NCI-H1092 (cell line): ENCODE measurements at places on chromosomes 7 and 10.

DNA sequence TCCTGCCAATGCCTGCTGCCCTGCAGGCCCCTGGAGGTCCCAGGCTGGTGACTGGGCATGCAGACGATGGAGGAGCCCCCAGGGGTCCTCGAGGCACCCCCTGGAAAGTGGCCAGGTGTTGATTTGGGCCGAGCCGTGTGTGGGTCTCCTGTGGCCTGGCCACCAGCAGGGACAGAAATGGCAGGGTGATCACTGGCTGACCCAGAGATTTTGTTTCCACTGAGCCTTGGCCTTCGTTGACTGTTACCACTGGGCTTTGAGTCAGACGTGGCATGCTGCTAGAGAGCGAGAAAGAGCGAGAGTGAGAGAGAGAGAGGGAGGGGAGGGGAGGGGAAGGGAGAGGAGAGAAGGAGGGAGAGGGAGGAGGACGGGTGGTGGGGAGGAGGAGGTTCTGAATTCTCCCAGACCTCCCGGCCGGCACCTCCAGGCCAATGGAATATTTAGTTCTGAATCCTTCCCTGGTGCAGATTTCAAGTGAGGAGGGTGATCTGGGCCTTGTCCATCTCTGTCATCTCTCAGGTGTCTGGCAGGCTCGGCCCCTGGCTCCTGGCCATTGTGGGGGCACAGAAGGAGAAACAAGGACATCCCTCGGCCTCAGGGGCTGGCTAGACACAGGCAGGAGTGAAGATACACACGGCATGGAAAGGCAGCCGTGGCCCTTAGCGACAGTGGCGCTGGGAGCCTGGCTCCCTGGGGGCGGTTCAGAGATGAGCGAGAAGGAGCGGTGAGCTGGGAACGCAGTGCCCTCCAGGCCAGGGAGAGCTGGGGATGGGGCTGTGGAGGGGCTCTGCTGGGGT lies 58.2 kb downstream of the GLRX3 start:
- DNase-seq, result no peak

DNA sequence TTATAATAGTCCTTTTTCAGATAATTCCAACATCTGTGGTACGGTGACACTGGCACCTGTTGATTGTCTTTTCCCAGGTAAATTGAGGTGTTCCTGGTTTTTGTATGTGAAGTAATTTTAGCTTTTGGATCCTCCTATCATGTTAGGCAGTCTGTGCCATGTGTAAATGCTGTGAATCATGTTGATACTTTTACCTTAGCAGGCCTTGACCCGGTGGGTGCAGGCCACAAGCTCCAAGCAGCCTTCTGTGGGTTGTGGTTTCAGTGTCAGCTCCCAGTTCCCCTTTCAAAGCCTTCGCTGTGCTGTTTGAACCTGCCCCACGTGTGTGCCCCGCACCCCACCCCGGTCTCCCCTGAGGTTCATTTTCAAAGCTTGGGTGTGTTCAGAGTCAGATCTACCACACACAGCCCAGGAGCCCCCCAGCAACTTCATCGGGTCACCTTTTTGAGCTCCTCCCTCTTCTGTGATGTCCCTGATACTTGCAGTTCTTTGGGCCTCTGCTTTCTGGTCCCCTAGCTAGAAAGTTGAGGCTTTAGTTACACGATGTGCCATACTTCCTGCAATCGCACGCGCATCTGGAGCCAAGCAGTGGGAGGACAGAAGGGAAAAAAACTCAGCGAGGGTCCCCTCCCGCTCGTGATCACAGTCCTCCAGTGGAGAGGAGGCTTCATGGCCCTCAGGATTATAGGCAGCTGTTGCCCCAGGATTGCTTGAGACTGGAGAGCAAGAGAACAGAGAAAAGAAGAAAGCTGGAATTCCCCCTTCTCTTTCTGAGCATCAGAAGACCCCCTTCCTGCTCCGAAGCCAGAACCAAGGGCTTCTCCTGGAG lies 8.7 kb upstream of the BHLHA15 start:
- DNase-seq, result no peak

GRCh38 chr7:140425718-140426117 lies 21.9 kb downstream of the RAB19 start:
- DNase-seq, result no peak

GRCh38 chr10:5023177-5023805 lies 19.6 kb upstream of the AKR1C2 start:
- DNase-seq, result no peak

- DNase-seq, result no peak
These were observed 34.0 kb downstream of the FAM20C start for GRCh38 chr7:226281-226895.

GRCh38 chr10:35387768-35388167 lies 51.5 kb downstream of the CCNY start:
- no peak for DNase-seq

- DNase-seq, result no peak
These were observed 22.8 kb downstream of the GLI3 start for GRCh38 chr7:42214060-42214679.

DNA sequence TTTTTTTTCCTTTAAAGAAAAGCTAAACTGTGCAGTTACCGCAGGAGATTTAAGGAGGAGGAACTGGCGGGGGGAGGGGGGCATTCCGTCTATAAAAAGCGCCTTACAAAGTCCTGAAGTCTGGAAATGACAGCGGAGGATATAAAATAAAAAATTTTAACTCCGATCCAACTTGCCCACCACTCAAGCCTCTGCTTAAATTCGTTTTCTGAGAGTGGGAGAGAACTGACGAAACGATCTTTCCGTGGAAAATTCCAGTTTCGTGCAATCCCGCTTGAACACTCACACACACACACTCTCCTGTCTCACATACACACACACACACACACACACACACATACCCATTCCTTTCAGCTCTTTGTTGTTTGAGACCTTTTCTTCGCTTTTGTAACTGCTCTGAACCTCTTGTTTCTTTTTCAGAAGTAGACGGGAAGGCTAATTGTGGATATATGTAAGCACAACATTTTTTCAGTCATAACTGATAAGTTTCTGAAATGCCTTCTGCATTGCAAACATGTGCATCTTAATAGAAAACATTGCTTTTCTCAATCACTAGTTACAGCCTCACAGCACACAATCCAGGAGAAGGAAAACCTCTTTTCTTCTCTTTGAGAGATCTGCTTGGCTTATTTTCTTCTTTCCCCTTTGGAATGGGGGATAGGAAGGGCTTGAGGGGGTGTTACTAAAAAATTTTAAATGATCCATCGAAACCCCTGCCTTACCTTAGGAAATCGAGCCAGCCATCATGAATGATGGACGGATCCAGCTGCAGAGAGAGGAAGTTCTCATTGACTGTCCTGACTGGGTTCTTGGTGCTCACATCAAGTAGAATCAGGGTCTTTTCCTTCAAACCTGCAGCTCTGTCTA lies 628 bp downstream of the HPSE2 start:
- no peak for DNase-seq

DNA sequence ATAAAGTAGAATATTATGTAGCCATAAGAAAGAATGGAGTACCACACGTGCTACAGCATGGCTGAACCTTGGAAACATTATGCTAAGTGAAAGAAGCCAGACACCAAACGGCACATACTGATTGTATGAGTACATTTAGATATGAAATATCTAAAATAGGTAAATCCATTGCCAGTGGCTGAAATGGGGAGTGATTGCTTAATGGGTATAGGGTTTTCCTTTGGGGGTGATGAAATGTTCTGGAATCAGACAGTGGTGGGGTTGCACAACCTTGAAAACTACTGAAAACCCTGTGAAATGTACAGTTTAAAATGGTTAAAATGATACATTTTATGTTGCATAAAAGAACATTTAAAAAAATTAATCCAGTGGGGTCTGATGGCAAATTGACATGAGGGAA lies 667.9 kb downstream of the AUTS2 start:
- DNase-seq, result no peak

- no peak for DNase-seq
These were observed 21.3 kb downstream of the TSPAN15 start for GRCh38 chr10:69472544-69472943.

GRCh38 chr10:120607016-120607709 lies 150.1 kb downstream of the PLPP4 start:
- DNase-seq, result no peak

DNA sequence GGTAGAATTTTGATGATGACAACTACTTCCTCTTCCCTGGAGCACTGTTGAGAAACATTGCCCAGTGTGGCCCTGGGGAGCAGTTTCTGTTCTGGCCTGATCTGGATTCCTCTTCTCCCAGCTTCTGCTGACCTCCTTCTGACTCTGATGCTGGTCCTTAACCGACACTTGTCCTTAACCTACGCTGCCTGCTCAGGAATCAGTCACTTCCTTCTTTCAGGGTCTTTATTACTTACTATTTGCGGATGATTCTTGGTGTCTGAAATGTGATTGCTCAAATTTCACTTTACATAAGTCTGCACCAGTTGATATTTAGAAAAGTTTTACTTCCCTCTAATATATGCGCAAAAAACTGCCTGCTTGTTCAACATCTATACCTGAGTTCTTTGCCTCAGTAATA lies 164.1 kb downstream of the PTEN start:
- no peak for DNase-seq

DNA sequence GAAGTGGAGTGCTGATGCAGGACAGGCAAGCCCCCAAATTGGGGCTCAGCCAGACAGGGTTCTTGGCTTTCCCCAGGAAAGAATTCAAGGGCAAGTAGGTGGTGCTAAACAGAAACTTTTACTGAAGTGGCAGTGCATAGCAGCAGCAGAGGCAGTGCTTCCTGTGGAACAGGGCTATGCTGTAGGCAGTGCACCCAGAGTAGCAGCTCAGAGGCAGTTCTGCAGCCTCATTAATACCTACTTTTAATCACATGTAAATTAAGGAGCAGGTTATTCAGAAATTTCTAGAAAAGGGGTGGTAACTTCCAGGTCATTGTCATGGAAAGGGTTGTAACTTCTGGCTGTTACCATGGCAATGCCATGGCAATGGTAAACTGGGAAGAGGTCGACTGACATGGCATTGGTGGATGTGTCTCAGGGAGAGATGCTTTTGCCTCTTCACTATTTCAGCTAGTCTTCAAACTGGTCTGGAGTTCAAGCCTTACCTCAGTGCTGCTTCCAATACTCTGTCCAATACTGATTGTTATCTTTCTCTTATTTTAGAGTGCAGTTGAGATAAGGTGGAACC lies 29.2 kb downstream of the PRSS58 start:
- no peak for DNase-seq

DNA sequence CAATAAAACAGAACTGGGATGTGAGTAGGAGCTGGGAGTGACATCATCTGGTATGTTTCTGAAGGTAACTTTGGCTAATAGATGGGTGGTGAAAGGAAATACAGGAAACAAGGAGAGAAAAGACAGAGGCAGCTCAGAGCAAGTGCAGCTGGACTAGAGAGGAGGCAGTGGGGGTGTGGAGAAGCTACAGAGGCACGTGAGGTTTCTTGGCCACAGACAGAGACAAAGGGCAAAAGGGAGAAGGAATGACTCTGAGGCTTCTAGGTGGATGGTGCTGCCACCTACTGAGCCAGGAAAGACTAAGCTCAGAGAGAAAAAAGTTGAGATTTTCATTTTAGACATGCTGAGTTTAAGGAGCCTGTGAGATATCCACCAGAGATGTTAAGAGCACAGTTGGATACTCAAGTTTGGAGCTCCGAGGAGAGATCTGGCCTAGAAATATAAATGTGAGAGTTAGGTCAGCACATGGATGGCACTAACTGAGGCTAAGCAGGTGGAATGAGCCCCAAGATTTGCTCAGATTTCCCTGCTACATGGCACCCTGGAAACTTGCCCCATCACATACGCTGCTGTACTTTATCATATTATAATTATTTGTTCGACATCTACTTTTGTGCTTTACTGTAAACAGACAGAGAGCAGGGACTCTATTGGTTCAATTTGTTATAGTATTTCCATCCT lies 293.0 kb upstream of the IMMP2L start:
- no peak for DNase-seq

DNA sequence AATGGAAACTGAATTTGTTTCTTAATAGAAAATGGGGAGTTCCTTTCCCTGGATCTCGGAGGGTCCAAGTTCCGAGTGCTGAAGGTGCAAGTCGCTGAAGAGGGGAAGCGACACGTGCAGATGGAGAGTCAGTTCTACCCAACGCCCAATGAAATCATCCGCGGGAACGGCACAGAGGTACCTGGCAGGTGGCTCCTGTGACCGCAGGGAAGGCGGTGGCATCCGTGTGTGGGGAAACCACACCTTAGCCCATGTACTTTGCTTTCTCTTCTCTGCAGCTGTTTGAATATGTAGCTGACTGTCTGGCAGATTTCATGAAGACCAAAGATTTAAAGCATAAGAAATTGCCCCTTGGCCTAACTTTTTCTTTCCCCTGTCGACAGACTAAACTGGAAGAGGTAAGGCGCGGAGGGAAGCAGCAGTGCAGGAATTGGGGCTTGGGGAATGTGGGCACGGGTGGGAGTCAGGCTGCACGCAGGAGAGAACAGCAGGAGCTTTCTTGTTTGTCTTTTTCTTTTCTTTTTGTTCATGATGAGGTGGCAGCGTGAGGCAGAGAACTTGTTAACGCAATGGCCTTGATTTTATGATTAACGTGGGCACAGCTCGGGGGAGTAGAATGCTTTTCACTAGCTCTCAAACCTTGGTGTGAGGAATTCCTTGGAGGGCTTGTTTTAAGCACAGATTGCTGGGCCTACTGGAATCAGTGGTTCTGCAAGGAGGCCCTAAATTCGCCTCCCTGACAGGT lies 12.8 kb downstream of the HKDC1 start:
- no peak for DNase-seq

GRCh38 chr10:53664282-53665019 lies 891.9 kb upstream of the MBL2 start:
- DNase-seq, result no peak

DNA sequence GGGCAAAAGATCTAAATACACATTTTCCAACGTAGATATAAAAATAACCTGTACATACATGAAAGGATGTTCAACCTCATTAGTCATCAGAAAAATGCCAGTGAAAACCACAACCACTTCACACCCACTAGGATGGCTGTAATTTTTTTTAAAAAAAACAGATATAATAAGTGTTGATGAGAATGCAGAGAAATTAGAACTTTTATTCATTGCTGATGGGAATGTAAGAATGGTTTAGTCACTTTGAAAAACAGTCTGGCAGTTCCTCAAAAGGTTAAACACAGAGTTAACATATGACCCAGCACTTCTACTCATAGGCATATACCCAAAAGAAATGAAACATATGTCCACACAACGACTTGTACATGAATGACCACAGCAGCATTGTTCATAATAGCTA lies 32.3 kb upstream of the PRKCQ start:
- DNase-seq, result no peak

GRCh38 chr10:18505456-18506118 lies 145.8 kb downstream of the NSUN6 start:
- DNase-seq, result no peak
